ENCODE measurements at places on chromosomes 2 and 18.

DNA sequence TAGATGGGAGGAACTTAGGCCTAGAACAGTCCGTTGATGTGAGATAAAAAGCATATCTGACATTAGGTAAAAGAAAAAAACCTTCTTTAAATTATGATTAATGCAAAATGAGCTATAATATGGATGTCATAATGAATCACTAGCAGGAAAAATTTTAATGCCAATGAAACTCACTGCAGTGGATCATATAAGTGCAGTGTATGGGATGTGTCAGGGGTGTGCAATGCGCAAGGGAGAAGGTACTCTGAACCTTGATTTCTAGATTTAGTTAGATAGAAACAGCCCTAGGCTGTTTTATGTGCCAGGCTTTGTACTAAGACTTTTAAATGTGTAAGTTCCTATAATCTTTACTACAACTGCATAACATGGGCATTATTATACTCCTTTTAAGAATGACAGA is 50.4 kb upstream of the NXPH2 start:
- DNase-seq: no peak

GRCh38 chr2:130198343-130198742 is at the start of gene TUBA3E:
Gene TUBA3E (minus strand): TSS chr2:130198439. CDS start chr2:130198360, 79 bp downstream.
- no peak for DNase-seq

DNA sequence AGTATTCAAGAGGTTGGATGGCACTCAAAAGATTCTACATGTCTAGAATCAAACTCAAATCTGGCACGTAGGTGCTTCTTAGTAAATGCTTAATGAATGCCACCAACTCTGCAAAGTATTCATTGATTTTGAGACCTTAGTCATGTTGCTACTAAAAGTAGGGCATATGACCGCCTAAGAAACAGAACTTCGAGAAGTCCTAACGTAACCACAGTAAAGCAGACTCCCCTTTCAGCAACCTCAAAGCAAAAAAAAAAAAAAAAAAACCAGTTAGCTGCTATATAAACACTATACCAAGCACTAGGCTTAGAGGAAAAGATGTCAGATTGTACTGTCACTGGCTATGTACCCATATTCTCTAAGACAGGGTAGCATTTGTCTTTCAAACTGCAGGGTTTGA is 33.9 kb downstream of the PTCD3 start:
- DNase-seq: no peak

- DNase-seq: no peak
Measured at GRCh38 chr2:133641497-133641896, 73.2 kb upstream of the NCKAP5 start.

GRCh38 chr2:190342611-190343010 is 778 bp upstream of the INPP1 start:
- no peak for DNase-seq

DNA sequence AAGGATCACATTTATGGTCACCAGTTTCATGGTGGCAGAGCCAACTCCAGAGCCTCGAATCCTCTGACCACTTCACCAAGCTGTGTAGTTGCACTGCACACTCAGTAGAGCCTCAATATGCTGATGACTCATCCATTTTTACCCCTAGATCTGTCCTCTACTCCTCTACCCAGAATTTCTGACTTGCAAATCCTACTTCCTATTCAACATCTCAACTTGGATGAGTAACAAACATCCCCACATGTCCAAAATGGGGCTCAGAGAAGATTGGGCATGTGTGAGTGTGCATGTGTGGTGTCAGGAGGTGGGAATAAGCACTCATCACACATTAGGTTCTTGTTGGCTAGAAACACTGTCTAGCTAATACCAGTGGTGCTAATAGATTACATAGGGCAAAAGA is 57.8 kb upstream of the IGFBP2 start:
- DNase-seq: no peak

DNA sequence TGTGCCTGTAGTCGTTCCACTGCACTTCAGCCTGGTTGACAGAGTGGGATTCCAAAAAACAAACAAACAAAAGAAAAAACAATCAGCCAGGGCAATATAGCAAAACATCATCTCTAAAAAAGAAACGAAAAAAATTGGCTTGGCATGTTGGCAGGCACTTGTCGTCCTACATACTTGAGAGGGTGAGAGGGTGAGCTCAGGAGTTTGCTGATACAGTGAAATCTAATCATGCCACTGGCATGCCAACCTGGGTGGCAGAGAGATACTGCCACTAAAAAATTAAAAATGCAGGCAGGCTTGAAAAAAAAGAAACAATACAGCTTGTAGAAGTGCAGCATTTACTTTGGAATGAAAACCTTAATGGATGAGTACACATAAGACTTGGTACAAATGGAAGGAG is 282.9 kb upstream of the RGPD4 start:
- DNase-seq: no peak

- no peak for DNase-seq
Measured at GRCh38 chr18:47595831-47596501, 334.5 kb downstream of the SMAD2 start.

DNA sequence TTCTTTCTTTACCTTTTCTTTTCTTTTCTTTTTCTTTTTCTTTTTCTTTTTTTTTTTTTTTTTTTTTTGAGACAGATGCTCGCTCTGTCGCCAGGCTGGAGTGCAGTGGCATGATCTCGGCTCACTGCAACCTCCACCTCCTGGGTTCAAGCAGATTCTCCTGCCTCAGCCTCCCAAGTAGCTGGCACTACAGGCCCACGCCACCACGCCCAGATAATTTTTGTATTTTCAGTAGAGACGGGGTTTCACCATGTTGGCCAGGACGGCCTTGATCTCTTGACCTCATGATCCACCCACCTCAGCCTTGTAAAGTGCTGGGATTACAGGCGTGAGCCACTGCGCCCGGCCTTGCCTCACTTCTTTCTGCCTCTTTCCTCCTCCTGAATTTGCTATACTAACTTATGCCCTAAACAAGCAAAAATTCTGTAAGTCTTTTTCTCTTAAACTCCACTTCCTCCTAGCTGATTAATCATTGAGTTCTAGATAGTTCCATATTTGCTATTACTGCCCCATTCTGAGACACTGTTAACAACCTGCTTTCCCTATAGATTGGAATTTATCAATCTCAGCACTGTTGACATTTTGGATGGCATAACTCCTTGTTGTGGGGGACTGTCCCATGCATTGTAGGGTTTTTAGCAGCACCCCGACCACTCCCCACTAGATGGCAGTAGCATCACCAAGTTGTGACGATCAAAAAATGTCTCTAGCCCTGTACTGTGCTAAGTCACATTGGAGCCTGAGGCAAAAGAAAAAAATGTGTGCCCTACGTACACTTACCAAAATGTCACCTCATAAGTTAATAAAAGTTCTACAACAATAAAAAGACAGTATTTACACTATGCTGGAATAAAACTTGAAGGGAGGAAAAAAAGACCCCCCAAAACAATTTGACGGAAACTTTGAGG is 16.4 kb upstream of the THADA start:
- peak; percentile 14 for DNase-seq

GRCh38 chr2:26612034-26612433 is 29.1 kb downstream of the CIB4 start:
- DNase-seq: no peak

DNA sequence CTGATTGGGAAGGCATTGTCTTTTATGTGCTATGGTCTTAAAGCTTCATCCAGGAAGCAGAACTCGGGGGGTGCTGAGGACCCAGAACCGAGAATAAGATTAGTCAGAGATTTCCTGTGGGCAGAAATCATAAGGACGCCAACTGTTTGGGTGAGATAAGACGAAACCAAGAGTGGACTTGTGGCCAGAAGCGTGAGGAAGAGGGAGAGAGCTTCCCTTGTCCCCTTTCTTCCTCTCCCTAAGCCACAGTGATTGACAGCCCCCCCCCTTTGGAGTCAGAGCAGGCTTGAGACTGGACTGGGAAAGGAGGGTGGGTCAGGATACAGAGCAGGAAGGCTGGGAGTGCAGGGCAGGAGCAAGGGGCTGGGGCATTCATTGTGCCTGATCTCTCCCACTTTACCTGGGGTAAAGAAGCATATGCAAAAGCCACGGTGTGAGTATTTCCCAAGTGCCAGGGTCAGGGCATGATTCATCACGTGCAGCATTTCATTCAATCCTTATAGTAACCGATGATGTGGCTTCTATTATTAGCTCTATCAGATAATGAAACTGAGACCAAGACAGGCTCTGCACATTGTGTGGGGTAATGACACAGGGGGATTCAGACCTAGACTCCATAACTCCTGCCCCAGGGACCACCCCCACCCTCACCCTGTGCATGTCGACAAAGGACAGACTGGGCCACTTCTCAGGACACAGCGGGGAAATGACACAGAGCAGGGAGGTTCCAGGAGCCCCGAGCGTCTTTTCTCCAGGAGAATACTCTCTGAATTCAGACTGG is 3.0 kb upstream of the IL1RN start:
- DNase-seq: no peak

- no peak for DNase-seq
Measured at GRCh38 chr2:106147665-106148064, 46.4 kb downstream of the UXS1 start.

GRCh38 chr2:196314780-196315179 is 143.4 kb upstream of the STK17B start:
- DNase-seq: no peak

DNA sequence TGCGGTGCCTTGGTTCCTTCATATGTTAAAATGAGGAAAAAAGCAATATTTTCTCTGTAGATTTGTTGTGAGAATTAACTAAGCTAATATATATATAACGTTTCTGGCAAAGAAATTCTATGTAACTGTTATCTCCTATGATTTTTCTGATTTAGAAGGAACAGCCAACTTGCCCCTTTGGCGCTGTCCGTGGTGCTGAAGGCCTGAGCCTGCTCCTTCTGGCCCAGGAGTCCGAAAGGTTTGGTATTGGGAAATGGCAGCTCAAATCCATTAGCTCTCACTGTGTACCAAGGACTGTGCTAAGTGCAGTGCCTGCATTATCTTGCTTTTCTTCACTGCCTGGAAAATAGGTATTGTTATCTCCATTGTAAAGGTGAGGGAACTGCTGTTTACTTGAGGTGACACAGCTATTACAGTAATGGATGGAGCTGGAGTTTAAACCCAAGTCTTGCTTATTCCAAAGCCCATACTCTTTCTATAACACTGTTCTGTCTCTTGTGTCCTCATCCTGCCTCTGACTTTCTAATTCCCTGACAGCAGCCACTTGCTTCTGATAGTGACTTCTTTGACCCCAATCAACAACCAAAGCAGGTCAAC is 52.2 kb downstream of the C1QL2 start:
- DNase-seq: peak; percentile 14

DNA sequence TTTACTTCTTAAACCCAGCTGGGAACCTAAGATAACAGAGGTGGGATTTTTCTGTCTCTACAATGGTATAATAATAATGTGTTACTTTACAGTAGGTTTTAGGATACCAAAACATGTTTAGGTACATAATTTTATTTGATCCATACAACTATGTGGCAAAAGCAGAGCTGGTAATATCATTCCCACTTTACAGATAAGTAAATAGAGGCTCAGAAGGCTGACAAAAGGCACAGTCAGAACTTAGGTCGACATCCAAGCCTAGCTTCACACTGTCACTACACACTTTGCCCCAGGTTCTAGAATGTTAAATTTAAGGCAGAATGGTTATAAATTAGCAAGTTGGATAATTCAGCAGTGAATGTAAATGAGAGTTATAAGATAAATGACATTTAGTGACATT is 189.6 kb upstream of the PARD3B start:
- DNase-seq: no peak

DNA sequence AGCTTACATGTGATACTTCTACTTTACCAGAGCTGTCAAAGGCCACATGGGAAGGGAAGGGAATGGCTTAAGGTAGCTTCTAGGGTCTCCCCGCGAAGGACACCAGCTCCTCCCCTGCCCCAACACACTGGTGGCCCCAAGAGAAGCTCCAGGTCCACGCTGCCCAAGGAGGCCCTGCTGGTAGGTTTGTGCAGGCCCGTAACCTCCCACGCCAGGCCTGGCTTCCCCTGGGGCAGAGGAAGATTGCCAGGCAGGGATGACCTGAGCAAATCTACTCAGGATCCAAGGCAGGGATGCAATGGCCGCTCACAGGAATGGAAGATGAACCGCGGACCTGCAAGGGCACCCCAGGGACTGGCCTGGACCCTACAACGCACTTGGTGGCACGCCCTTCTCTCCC is 205.1 kb downstream of the MGAT5 start:
- no peak for DNase-seq

DNA sequence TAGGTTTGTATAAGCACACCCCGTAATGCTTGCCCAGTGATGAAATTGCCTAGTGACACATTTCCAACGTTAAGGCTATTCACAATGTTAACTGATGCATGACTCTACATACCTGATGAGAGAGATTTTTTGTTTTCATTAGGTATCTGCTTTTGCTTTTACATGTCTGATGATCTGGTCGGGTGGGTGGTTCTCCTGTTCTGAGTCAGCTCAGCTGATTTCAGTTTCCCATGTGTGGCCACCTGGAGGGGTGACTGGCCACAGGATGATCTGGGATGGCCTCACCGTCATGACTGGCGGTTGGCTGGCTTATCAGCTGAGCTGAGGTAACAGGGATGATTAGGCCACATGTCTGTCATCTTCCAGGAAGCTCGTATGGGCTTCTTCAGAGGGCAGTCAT is 33.8 kb upstream of the ACYP2 start:
- DNase-seq: no peak

DNA sequence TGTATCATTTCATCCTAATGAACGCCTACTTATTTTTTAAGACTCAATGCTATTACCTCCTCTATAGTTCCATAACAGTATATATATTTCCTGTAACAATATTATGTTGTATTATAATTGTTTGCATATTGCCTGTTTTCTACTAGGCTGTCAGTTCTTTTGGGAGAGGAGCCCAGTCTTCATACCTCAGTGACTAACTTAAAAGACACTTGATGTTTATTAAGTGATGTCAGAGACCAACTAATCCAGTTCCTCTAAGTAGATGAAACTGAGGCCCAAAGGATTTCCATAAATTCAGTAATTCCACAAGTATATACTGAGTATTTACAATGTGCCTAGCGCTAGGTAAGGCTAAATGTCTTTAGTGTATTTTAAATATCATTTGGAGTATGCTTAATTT is 48.9 kb upstream of the AAK1 start:
- DNase-seq: no peak

DNA sequence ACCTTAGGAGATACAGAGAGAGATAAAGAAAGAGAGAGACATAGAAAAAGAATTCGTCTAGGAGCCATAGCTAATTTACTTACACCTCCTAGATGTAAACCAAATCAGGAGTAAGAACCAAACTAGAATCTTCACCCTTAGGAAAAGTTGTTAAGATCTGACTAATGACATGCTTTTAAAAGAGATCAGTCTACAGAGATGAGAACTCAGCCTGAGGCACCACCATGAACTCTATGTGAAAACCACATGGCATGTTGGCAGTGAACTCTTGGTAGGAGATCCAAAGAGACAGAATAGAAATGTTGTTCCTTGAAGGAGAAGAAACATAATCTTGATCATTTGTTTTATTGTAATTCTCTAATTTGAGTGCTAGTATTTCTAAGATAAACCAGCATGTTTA is 585.4 kb upstream of the ID2 start:
- no peak for DNase-seq

- no peak for DNase-seq
Measured at GRCh38 chr2:55097461-55098410, 47.5 kb upstream of the RTN4 start.

DNA sequence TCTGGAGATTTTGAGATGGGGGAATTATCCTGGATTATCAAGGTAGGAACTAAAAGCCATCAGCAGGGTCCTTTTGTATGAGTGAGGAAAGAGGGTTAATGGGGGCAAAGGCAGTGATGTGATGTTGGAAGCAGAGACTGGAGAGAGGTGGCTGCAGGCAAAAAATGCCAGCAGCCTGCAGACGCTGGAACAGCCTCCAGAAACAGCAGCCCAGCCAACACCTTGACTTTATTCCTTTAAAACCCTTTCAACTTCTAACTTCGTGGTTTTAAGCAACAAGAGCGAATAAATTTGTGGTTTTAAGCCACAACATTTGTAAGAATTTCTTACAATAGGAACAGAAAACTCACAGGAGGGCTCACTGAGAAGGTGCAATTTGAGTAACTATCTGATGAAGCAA is 523.1 kb upstream of the HS6ST1 start:
- DNase-seq: no peak
